ENCODE measurements at places on chromosomes 7 and 10.
A peak's percentile ranks its signal among the peaks of the same experiment; 100 is the strongest.

DNA sequence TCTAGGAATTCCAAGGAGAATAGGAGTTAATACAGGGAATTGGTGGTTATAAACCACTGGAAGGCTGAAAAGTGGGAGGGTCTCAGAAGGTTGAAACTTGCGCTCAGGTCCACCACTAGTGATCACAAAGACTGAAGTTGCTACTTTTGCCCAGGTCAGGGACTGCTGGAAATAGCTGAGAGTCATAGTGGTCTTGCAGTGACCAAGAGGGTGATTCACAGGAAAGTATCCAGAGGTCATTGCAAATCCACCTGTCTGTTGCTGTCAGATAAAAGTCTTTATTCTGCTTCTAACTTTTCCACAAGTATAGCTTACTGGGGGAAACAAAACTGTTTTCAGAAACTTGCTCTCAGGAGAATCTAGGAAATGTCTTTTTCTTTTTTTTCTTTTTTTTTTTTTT, 211.5 kb upstream of the PRSS1 start:
- no peak for DNase-seq

DNA sequence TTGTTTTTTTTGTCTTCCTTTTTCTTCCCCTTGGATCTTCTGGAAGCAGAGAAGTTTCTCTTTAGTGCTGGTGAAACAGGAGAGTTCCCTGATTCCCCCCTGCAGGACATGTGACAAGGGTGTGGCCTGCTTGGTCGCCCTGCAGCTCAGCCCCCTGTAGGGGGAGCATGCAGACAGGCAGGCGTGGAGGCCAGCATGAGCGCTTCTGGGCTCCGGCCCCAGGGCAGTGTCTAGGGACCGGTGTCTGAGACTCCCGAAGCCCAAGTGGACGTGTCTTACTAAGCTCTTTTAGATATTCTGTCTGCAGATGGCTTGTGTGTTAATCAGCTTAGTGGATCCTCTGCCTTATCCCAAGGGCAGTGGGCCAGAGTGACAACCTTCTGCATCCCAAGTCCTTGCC, 26.1 kb downstream of the PRSS58 start:
- DNase-seq, result no peak

- DNase-seq, result no peak
Measured at GRCh38 chr10:114758331-114758730, 63.2 kb upstream of the FHIP2A start.

GRCh38 chr7:46454816-46455215, 533.7 kb upstream of the IGFBP3 start:
- DNase-seq, result peak; percentile 61

DNA sequence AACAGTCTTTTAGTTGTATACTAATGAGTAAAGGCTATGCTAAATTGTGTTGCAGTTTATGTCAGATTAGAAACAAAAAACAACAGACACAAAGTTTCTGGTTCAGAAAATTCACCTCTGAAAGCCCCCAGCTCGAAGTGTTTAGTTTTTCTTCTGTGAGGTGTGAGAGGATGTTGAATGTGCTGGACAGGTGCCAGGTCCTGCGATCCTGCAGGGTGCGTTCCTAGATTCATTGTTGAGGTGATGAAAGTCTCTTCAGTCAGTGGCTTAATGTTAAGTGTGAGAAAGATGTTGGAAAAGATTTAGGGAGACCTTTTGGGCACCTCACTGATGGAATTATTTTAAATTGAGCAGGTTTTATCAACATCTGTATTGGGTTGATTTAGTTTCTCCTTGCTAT, 287.3 kb downstream of the SDK1 start:
- DNase-seq, result no peak

DNA sequence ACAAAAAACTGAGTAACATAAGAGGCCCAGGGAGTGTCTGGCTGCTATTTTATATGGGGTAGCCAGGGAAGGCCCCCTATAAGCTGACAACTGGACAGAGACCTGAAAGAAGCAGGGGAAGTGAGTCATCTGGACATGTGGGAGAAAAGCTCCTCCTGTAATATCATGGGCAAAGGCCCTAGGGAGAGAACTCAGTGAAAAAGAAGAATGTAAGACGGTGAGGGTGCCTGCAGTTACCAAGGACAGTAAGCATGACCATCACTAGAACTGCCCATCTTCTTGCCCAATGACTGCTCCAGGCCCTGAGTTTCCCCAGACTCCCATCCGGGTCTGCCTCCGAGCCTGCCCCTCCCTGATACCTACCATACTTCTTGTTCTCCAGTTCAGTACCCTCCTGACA, 2.3 kb downstream of the ELMO1 start:
- no peak for DNase-seq

- DNase-seq, result no peak
Measured at GRCh38 chr10:69073026-69073425, 14.9 kb upstream of the SRGN start.

- no peak for DNase-seq
Measured at GRCh38 chr7:137684776-137685175, 162.0 kb downstream of the DGKI start.

- DNase-seq, result no peak
Measured at GRCh38 chr7:28879105-28879504, 79.0 kb downstream of the TRIL start.

- DNase-seq, result no peak
Measured at GRCh38 chr10:49645417-49645816, 31.6 kb downstream of the CHAT start.

GRCh38 chr7:158573310-158573709, 14.3 kb downstream of the PTPRN2 start:
- no peak for DNase-seq

GRCh38 chr7:139232904-139233303, 1.9 kb downstream of the UBN2 start:
- DNase-seq, result no peak

DNA sequence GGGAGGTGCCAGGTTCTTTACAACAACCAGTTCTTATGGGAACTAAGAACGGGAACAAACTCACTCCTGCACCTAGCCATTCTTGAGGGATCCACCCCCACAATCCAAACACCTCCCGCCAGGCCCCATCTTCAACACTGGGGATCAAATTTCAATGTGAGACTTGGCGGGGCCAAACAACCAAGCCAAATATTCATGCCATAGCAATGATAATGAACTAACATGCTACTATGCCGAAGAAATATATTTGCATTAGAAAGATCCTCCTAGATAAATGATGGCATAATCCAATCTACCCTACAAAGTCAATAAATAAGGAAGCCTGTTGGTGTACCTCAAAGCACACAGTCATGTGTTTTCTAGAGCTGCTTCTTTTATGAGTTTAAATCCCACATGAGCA, 57.6 kb downstream of the CCDC71L start:
- no peak for DNase-seq

- peak; percentile 99 for DNase-seq
Measured at GRCh38 chr7:91264046-91264923, at the start of gene FZD1. Gene FZD1 (plus strand): TSS chr7:91264433. CDS start chr7:91264881, 448 bp downstream.

GRCh38 chr10:13716081-13717071, 129.6 kb downstream of the PRPF18 start:
- DNase-seq, result no peak

GRCh38 chr10:87646192-87646909, 13.3 kb upstream of the PAPSS2 start:
- no peak for DNase-seq

GRCh38 chr7:36147361-36147760, 5.7 kb upstream of the EEPD1 start:
- DNase-seq, result no peak

GRCh38 chr10:79070606-79071395, 2.0 kb downstream of the ZMIZ1 start:
- peak; percentile 72 for DNase-seq

DNA sequence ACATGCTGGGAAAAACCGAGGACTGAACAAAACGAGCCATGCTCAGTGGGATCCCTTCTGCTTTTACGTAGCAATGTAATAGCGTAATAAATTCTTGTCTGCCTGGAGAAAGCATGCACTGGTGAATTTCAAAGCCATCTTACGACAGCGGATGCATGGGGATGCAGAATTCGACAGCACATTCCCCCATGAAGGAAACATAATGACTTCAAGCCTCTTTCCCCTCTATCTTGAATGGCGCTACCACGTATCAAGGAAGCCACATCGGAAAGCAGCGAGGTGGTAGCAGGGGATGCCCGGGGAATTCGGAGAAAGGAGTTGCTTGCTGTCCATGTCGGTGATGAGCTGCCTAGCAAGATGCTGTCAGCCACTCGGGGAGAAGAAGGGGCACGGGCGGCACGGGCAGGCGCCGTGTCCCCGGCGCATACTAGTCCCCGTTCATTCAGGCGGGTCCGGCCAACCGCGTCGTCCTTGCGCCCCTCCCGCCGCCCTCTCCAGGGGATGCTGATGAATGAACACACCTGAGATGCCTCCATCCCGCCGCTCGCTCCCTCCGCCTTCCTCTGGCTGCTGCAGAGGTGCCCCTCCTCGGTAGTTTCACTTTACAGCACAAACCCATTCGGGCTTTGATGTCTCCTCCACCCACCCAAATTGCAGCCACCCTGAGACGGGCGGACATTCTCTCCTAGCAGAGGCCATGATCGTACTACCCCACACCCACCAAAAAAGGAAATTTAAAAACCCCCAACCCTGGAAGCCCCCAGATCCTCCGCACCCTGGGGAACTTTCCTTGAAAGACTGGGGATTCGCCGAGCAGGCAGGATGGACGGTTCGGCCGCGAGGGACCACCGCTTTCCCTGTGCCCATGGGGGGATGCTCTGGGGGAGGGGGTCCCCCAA, 644 bp downstream of the SORBS1 start:
- DNase-seq, result peak; percentile 37

DNA sequence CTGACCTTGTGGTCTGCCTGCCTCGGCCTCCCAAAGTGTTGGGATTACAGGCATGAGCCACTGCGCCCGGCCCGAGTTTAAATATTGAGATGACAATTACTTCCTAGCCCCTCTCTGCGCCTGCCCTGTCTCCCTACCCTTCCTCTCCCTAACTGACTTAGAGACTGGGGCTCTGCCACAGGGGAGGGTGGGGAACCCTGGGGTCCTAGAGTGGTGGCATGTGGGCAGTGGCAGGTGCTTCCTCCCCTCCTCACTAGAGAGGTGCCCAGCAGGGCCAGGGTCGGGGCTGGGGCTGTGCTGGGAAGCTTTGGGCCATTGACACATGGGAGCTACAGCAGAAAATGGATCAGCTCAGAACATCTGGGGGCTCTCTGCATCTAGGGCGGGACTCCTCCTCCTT, 7.0 kb upstream of the ACHE start:
- no peak for DNase-seq

- no peak for DNase-seq
Measured at GRCh38 chr7:45048748-45049147, 40.0 kb downstream of the NACAD start.

GRCh38 chr7:4805984-4806300, 30.5 kb downstream of the AP5Z1 start:
- no peak for DNase-seq

DNA sequence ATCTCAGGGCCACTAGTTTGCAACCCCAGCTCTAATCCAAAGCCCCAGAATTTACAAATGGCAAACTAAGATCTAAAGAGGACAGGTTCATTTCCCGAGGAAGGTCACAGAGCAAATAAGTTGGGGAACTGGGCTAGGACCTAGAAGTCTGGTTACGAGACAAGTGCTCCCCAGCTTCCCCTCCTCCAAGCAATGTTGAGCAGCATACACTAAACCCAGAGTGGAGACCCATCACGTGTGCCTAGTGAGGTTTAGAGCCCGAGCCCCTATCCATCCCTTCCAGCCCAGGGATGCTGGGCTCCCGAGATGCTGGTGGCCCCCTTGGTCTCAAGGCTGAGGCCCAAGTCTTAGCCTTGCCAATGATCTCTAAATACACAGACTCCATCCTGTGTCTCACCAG, 209.5 kb upstream of the ZMIZ1 start:
- no peak for DNase-seq

DNA sequence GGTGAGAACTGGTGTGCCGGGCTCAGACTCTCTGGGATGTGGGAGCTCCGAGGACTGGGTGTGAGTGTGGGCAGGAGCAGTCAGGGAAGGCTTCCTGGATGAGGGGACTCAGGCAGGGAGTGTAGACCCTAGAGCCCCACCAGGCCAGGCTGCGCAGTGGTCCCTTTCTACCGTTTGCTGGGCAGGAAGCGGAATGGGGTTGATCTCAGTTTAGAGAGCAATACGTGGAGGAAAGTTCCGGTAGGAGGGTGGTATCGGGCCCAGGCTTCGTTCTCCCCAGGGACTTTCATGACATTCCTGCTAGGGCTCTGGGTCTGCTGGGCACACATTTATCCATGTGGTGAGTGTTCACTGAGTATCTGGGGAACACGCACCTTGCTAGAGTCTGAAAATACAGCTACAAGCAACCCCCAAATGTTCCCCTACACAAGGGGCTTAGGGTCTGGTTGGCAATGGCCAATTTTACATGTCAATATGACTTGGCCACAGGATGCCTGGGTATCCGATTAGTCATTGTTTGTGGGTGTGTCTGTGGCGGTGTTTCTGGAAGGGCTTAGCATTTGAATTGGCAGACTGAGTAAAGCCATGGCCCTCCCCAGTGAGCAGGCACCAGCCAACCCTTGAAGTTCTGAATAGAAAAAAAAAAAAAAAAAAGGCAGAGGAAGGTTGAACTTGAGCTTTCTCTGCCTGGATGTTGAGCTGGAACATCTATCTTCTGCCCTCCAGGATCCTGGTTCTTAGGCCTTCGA, 20.8 kb downstream of the GHRHR start:
- DNase-seq, result no peak

DNA sequence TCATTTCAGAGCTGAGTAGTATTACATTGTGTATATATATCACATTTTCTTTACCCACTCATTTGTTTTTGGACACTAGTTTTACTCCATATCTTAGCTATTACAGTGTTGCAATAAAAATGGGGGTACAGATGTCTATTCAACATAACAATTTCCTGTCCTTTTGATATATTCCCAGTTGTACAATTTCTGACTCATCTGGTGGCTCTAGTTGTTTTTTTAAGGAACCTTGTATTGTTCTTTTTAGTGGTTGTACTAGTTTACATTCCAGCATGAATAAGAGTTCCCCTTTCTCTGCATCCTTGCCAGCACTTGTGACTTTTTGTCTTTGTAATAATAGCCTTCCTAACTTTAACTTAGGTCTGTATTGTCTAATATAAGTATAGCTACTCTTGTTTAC, 739.9 kb downstream of the XPNPEP1 start:
- no peak for DNase-seq

- peak; percentile 75 for DNase-seq
Measured at GRCh38 chr10:14010101-14010558, 320.6 kb downstream of the FRMD4A start.

GRCh38 chr7:3754493-3755341, 453.7 kb downstream of the SDK1 start:
- peak; percentile 25 for DNase-seq

GRCh38 chr7:110947408-110947807, 143.5 kb upstream of the LRRN3 start:
- DNase-seq, result no peak

DNA sequence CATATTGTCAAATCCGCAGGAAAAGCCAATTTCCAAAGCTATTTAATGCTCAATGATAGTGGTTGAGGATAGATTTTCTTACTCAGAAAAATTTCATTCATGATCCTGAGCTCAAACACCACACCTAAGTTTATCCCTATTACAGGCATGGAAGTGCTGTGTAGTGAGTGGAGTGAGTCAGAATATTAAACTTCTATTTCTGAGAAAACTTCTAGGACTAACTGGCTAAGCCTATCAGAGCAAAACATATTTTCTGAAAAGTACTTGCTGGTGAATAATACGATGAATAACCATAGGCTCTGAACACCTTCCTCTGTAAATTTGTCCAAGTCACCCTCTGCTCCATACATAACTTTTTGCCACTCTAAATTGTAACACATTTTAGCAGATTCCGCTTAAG, 221.5 kb downstream of the SUGCT start:
- no peak for DNase-seq
